COR-L47 (cell line): ENCODE measurements at places on chromosomes 3 and 15.

DNA sequence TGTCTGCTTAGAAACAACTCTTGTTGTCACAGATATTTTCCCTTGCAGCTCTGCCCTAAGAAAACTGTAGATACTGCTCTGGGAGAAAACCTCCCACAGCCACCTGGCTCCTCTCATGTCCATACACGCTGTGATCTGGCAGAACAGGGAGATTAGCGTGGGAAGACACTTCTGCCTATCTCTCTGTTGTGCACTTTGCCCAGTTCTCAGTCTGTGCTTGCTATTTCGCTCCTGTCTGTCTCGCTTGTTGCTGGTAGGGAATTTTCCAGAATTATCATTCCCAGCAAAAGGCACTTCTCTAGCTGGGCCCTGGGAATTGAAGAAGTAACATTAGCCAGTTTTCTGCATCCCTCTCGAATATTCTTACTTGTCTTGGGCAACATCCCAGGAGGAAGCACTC is 8.1 kb upstream of the GATM start:
- DNase-seq: no peak

GRCh38 chr3:14766428-14767244 is 52.1 kb upstream of the FGD5 start:
- DNase-seq: no peak

DNA sequence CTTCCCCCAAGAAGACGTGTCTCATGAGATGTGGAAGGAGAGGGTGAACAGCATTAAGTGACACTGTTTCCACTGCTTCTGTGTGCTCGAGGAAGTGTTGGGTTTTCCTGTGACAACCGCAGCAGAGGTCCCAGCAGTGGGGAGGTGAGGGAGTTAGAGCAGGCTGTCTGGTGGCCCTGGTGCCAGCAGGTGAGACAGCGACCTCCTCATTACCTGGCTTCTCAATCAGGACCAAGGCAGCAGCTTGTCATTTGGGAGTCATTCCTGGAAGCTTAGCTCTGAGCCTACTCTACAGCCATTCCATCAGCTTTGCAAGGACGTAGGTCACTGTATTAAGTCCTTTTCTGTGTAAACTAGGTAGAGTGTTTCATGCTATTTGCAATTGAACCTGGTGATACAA is 63.3 kb upstream of the RGMA start:
- no peak for DNase-seq

DNA sequence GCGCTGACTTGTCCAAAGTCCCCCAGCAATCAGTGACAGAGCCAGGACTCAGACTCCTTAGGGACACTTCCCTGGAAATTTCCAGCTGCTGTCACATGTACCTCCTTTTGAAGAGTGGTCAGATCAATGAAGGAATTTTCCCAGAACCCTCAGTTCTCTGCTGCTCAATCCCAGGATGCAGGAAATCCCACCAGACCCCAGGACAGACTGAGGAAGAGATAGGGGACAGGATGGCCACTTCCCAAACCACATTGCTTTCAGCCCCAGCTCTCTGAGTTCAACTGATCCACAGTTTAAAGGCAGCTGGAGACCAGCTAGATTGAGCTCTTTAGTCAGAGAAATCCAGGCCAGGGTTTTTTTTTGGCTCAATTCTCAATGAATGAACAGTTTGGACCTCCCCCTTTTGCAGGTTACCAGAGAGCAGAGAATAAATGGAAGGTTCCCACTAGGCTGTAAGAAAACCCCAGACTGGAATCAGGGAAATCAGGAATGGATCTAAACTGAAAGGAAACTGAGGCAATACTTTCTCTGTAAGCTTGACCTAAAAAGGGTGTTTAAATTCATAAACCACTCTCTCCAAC is 1.5 kb downstream of the CYP1A1 start:
- DNase-seq: peak; percentile 25

DNA sequence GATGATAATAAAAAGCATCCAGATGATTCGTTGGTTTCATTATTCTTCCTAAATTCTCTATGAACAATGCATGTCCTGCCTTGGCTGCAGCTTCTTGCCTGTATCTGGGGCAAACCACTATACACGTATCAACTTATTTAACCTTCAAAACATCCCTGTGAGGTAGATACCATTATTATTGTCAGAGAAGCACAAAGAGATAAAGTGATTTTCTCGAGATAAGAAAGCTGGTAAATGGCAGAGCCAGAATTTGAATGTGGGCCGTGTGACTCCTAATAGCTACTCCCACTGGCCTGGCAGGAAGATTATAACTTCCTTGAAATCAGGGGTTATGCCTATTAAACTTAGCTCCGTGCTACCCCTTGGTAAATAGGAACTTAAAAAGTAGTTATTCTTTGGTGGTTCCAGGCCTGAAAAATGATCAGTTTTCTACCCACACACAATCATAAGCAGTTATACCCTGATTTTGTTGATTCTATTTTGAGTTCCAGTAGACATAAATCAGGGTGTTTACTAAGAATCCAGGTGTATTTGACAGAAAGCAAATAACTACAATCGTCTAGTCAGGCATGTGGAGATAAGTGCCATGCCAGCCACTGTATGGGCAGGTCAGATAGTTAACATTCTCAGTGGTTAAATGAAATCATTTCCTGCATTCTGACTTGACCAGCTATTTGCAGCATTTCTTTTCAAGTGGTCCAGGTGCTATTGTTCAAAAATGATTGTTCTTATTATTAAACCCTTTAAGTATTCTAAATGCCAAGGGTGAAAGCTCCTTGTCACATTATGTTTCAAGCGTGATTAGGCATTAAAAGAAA is 99.2 kb upstream of the LRRN1 start:
- no peak for DNase-seq

- DNase-seq: peak; percentile 49
Measured at GRCh38 chr15:37764733-37765191, 169.7 kb upstream of the TMCO5A start.

GRCh38 chr3:60240492-60240891 is 1010.8 kb downstream of the FHIT start:
- DNase-seq: no peak

DNA sequence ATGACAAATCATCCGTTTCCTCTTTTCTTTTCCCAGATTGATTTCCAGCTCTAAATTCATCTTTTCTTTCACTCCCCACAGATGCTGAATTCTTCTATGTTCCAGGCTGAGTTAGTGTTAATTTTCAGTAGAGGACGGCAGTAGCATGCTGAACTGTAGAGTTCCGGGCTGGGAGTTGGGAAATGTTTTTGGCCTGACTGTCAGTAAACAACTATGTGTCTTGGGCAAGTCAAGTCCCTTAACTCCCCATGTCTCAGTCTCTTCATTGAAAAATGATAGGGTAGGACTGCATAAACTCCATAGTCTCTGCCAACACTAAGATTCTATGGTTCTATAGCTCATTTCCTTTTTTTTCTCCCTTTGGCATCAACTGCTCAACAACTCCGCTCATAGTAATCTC is 333.9 kb downstream of the TIGIT start:
- no peak for DNase-seq

DNA sequence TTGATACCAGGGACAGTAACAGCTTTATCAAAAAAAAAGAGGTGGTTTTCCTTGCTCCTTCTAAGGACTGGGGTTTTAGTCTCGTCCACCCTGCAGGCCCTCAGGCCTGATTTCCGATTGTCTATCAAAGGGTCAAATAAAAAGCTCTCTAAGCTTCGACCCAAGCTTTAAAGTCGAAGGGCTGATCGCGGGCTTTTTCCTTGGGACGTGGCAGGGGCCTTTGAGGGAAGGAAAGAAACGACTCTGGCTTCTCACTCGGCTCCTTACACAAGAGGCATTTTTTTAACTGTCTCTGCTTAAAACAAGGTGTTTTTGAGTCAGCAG is 354 bp upstream of the KLHL24 start:
- peak; percentile 52 for DNase-seq

GRCh38 chr3:174439331-174440252 is 419.5 kb upstream of the NAALADL2 start:
- DNase-seq: peak; percentile 77

DNA sequence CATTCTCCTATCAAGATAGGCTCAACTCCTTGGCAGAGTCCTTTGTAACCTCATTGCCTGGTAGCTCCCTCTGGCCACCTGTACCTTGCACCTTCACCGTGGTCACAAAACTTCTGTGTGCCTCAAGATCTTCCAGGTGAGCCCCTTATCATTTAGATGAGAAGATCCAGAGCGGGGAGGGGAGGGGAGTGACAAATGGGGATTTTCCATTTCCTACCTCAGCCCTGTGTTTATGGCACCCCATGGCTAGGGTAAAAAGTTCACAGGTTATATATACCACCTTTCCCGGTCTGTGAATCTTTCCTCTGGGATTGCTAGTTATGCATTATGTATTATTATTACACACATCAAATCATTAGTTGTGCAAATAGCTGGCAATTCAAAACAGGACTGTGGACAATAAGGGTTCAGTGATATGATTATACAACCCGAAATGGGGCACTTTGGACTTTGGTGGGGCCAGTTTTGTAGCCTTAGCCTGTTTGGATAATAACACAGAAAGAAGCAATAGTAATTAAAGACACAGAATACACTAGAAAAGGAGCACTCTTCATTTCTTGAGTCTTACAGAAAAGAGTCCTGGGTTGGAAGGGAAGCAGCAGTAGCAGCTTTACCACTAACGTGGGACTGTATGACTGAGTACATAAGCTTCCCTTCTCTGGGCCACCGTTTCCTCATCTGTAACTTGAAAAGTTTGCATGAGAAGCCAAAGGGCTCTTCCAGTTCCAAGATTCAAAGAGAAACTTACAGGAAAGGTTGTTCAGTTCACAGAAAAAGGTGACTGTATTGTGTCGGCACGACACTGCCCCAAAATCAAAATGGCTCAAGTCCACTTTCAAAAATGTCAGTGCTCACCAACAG is 7.1 kb downstream of the TLE3 start:
- no peak for DNase-seq

- DNase-seq: peak; percentile 28
Measured at GRCh38 chr3:54949491-54950044, 21.7 kb upstream of the LRTM1 start.
